Activated CD4-positive, CD25-positive, alpha-beta regulatory T cell (primary cell): ENCODE measurements at places on chromosomes 7 and 10.

DNA sequence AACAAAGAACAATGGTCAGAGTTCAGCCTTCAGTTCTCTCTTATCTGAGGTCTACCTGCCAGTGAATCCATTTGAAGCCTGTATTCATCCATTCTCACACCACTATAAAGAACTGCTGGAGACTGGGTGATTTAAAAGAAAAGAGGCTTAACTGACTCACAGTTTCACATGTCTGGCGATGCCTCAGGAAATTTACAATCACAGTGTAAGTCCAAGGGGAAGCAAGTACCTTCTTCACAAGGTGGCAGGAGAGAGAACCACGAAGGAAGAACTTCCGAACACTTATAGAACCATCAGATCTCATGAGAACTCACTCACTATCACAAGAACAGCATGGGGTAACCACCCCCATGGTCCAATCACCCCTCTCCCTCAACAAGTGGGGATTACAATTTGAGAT, 33.0 kb upstream of the SLC25A13 start:
- no peak for DNase-seq

- no peak for DNase-seq
Observed at GRCh38 chr7:128203710-128204214, 37.3 kb upstream of the LEP start.

GRCh38 chr10:131620314-131620713, 280.5 kb upstream of the PPP2R2D start:
- no peak for DNase-seq

GRCh38 chr7:16649196-16649595, 3.2 kb downstream of the BZW2 start:
- no peak for DNase-seq

DNA sequence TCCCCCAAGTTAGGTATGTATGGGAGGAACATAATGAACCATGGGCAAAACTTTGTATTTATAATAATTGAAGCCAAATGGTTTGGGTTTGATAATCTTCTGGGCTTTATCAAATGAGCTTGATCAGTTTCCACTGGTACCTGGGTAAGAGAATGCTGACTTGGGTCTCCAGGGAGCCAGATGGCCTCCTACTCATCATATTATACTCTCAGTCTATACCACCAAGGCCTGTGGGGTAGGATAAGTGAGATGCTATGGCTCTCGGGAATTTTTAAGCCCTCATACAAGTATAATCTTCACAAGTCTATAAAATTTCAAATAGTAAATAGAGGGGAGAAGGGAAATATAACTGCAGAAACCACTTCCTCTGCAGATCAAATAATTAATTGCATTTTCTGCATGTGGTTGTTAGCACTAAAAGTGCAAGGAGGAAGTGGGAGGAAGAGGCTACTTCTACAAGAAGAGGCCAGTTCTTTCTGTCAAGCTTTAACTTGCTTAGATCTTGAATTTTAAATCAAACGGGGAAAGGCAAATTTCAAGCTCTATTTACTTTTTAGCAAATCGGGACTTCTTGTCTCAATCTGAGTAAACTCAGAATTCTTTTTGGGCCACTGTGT, 349.0 kb downstream of the SORCS1 start:
- DNase-seq: no peak

GRCh38 chr7:85565276-85565675, 378.4 kb upstream of the SEMA3D start:
- DNase-seq: no peak

DNA sequence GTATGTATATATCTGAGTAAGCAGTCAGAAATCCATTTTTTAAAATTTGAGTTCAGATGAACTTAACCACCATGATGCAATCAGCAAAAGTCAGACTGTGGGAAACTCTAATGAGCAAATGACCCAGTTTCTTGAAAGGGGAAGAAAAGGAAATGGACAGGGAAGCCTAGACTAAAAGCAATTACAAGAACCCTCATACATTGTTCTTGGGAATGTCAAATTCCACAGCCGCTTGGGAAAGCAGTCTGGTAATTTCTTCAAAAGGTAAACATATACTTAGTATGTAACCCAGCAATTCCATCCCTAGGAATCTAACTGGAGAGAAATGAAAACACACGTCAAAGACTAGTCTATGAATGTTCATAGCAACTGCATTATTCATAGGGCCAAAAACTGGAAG, 16.4 kb upstream of the FOXK1 start:
- no peak for DNase-seq

GRCh38 chr7:156151078-156151477, 338.8 kb upstream of the SHH start:
- no peak for DNase-seq

GRCh38 chr7:99739699-99740572, 4.9 kb upstream of the CYP3A7 start:
- DNase-seq: no peak

DNA sequence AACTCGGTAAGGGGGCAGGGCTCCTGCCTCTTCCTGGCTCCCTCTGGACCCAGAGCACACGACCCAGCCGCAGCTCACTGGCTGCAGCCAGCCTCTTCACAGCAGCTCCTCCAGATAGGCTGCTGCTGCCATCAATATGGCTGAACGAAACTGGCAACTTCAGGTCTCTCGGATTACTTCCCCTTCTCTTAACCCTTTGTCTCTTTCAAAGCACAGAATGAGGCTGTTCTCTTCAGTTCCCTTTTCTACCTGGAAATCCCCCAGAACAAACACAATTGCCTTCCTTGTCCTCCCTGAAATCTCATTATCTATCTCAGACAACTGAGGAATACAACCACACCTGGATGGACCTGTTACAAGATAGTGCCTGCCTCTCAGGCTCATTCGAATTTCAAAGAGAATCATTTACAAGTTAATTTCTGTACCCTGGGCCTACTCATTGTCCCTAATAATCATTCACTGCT, 193.4 kb upstream of the MBL2 start:
- no peak for DNase-seq

DNA sequence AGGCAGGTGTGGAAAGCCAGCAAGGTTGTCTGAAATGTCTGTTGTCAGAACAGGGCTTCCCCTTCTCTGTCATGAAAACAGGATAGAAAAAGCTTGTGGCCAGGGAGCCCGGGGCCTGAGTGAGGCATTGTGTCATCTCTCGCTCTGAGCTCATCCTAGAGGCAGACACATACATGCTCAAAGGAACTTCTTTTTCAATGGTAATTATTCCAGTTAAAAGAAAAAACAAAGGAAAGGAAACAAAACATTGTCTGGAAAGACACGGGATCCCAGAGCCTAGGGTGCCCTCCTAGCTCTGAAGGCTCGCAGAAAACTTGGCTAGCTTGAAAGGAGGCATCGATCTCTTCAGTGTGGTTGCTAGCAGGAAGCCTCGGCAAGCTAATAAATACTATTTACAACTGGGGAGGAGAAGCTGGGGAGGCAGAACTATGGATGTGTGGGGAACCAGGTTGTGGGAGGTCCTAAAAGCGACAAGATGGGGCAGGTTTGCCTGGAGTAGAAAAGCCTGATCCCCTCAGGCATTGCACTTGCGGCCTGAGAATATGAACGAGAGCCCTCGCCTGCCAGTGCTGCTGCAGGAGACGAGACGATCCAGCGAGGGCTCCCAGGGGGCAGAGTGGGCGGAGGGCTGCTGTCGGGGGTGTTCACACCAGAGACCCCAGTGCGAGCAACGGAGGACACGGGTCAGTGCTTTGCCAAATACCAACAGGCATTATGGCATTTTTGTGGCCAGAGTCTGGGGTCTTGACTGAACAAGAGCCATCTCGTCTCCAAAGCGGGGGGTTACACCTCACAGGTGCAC, 32.8 kb upstream of the DGKI start:
- no peak for DNase-seq

GRCh38 chr7:159064816-159065510, 79.7 kb downstream of the VIPR2 start:
- no peak for DNase-seq

DNA sequence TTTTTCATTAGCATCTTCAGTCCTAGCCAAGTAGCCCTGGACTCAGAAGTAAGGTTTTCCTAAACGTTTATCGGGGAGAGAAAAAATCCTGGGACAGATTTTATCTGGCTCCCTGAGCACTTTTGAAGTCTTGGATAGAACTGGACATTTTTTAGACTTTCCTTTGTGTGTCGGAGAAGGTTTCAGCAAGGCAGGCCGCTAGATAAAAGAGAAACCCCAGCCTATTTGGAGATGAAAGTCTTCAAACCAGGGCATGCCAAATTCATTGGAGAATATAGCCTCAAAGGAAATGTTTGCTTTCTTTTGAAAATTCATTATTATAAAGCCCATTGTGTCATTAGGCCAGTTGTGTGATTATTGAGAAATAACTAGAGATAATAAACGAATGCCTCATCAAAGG, 228.1 kb downstream of the BAMBI start:
- DNase-seq: no peak

DNA sequence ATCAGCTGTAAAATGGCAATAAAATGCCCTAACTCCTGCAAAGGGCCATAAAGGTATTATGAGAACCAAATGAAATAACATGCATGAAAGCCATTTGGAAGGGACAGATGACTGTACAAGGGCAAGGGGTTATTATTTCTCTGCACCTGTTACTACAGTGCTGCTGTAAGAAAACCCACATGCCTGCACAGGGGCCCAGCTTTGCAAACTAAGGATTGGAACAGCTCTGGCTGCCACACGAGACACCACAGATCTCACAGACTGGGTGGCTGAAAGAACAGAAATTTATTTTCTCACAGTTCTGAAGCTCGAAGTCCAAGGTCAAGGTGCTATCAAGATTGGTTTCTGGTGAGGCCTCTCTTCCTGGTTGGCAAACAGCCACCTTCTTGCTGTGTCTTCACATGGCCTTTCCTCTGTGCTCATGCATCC, 409.0 kb upstream of the NRP1 start:
- DNase-seq: no peak

- no peak for DNase-seq
Observed at GRCh38 chr7:47852330-47853245, 95.7 kb downstream of the PKD1L1 start.

DNA sequence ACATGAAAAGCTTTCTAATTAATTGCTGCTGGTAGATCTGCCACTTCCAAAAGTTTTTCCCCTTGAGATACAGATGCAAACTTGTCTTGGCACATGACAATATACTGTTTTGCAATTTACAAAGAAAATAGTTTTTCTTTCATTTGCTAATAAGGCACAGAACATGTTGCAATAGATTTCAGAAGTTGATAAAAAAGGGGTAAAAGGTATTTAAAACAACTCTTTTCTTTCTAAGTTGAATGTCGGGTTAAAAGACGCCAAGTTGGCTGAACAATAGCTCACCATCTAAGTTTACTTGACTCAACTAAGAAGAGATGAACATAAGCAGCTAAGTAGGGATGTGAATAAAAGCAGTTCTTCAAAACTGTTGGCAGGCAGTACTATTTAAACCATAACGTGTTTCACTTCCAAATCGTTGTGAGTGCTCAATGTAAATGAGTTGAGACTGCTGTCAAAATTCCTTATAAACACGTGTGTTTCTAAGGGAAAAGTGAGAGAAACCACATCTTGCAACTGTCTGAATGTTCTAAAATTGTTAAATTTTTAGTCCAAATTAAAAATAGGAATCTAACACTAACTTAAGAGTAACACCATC, 14.5 kb upstream of the THSD7A start:
- DNase-seq: no peak

DNA sequence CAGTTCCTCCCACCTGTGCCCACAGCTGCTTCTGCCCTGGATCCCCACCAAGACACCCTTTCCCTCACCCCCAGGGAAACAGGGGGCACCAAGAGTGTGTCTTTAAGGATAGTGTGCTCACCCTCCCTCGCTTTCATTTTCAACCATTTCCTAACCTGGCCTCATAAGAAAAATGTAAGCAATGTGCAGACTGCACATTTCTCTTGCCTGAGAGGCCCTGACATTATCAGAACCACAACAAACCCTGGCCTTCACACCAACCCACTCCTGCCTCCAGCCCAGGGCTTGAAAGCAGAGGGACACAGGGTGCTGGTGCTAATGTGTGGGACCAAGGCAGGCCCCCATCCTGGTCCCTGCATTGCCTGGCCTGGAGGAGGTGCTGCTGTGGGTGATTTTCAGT, 11.0 kb upstream of the IMPDH1 start:
- no peak for DNase-seq

GRCh38 chr10:56109454-56109853, 251.6 kb downstream of the ZWINT start:
- DNase-seq: no peak

- no peak for DNase-seq
Observed at GRCh38 chr7:69605070-69605469, 6.8 kb downstream of the AUTS2 start.

GRCh38 chr7:7817748-7818147, 99.3 kb upstream of the RPA3 start:
- DNase-seq: no peak

DNA sequence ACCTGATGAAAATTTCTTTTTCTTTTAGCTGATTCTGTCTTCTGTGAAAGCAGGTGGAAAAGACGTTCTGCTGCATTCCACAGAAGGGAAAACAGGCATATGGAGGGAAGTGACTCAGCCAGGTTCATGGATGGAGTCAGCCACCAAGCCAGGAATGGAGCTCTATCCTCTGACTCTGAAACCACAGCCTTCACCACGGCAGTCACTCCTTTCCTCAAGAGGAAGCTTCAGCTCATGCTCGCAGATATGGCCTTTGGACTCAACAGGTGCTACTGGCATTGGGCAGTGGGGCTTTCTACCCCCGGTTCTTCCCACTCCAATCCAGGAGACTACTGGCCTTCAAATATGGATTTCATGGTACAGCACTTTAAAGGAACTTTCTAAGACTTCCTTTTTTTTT, 11.5 kb upstream of the PLAU start:
- DNase-seq: no peak

GRCh38 chr10:51685768-51686167, 13.6 kb downstream of the CSTF2T start:
- no peak for DNase-seq

DNA sequence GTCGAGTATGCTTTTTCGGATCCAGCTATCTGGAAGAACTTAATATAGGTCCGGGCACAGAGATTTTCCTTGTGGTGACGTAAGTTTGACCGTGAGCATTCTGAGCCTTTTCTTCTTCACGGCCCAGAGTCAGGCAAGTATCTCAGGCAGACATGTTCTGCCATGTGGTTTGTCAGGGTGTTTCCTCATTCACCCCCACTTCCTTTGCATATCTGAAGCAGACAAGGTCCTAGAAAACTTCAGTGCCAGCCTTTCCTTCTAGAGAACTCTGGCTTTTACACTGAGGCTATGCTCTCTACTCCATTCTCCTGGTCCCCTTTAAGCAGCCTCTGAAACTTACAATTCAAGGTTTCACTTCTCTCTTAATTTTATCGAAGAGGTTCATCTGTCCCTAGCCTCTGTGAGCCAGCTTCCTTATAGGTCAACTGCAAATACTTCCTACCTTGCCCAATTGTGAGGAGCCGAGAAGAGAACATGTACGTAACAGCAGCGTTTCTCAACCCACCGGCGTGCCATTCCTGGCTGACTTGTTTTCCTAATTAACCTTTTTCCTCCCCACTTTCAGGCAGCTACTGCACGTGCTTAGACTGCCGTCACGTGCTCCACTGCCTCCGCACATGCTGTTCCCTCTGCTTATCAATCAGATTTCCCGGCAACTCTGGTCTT, 47.3 kb downstream of the CDCA7L start:
- DNase-seq: no peak

DNA sequence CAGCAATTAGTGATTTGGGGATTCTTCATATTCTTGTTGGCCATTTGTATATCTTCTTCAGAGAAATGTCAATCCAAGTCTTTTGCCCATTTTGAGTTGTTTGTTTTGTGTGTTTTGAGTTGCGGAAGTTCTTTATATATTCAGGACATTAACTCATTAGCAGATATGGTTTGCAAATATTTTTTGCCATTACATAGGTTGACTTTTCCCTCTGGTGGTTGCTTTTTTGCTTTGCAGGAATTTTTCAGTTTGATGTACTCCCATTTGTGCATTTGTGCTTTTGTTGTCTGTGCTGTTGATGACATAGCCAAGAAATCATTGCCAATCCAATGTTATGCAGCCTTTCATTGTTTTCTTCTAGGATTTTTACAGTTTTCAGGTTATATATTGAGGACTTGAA, 63.6 kb upstream of the DNAJC1 start:
- DNase-seq: no peak
